H7 (cell line): ENCODE measurements at places on chromosomes 4 and X. TPM values are rescaled to one million over a fixed set of nuclear protein-coding genes. Genes with fewer than 3 reads are reported as not detected.

The SYNPO2 gene
- 0.38 and 0.41 TPM in 2 replicates for total RNA-seq

The GUF1 gene
- total RNA-seq = 21.9 and 30.4 TPM in 2 replicates

The NPY5R gene
- total RNA-seq = 0.15 and 0.83 TPM in 2 replicates

The FRMPD4 gene
- 2.2 and 2.6 TPM in 2 replicates for total RNA-seq

The OCRL gene
- total RNA-seq = 22.4 and 27.1 TPM in 2 replicates

The AFF2 gene
- 14.6 TPM in 2 replicates for total RNA-seq

The SUPT20HL1 gene
- total RNA-seq = not detected in 2 replicates

The MEPE gene
- not detected in 2 replicates for total RNA-seq

The UNC5C gene
- total RNA-seq = 0.41 and 0.45 TPM in 2 replicates

The MAGEE2 gene
- not detected in 2 replicates for total RNA-seq

DNA sequence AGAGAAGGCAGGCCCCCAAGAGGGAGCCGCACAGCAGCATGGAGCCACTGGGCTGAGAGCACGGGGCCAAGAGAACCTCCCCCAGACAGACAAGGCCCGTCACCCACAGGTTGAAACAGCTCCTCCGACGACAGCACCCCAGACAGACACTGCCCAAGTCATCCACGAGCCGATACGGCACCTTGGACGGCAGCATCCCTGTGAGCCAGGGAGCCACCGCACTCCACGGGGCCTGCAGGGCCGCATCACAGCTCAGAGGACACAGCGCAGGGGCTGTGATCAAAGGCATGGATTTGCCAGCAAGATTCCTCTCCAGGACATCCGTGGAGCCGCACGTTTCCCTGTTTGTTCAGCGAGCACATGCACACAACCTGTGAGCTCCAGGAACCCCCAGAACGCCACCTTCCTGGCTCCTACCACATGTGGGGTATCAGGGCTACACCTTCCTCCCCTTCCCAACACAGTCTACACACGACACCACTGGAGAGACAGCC, 3.9 kb downstream of the CTBP1 start:
- DNase-seq = peak; percentile 55

DNA sequence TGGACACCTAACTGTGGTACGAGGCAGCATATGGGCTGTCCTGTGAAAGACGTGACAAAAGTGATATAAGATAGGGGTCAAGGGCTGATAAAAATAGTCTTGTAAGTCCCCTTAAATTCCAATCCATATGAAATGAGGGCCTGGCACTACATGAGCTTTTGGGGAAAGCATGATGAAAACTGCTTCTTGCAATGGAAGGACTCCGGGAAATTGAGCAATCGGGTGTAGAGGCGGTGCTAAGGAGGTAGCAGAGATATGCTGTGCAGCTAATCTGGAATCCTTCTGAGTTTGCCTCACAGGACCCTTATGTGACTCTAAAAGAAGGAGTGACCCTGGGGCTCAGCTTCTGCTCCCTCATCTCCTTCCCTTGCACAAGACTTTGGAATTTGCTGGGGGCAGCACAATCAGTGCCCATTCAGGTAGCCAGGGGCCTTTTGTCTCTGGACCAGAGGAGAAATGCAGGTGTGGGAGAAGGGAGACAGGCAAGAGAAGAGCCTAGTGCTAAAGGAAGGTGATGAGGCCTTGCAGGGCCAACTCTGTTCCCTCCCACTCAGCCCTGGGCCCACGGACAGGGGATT, 12.8 kb downstream of the CLDN2 start:
- no peak for DNase-seq

DNA sequence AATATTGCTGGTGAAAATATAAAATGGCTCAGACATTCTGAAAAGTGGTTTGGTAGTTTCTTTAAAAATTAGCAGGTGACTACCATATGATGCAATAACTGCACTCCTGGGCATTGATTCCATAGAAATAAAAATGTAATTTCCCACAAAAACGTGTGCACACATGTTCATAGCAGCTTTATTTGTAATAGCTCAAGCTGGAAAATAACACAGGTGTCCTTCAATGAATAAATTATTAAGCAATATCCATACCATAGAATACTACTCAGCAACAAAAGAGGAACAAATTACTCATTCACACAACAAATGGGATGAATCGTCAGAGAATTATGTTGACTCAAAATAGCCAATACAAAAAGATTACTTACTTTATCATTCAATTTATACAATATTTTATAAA, 893.7 kb upstream of the SLIT2 start:
- DNase-seq = no peak

GRCh38 chr4:119209077-119209476, 3.4 kb upstream of the USP53 start:
- no peak for DNase-seq

GRCh38 chr4:57378766-57379165, 268.6 kb upstream of the IGFBP7 start:
- DNase-seq = no peak

GRCh38 chrX:148956352-148956751, 455.9 kb downstream of the AFF2 start:
- no peak for DNase-seq

DNA sequence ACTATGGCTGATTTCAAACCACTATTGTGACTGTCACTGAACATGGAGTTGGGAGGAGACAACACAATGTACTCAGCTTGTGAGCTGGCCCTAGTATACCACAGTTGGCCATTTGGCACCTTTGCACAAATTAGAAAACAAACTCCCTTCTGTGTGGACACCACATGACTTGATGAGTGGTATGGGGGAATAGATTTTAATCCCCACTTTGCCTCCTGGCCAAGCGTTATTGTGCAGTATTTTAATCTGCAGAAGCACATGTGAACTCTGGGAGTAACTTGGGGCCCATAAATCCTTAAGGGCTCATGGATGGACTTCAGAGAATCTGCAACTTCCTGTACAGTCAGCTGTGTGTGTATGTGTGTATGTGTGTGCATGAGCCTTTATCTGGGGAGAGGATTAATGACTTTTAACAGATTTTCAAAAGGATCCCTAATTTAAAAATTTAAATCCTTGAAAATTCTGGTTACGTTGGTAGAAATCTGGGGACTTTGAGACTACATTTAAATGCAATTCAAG, 105.0 kb upstream of the PAQR3 start:
- DNase-seq = no peak

- no peak for DNase-seq
Observed at GRCh38 chrX:117840645-117841044, 276.0 kb downstream of the KLHL13 start.

DNA sequence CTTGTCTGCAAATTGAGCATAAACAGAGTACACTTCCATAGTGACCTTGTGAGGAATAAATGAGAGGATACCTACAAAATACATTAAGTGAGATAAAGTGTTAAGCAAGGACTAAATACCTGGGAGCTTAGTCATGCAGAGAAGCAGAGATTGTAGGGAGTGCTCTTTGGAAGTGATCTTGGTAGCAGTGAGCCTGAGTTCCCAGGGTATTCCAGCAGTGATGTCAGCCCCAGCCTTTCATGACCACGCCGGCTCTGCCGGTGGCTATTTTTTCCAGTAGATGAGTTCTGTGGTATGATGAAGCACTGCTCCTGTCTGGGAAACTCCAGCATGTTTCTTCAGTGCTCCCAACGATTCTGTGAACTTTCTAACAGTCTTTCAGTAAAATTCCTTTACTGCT, 391.5 kb upstream of the IGFBP7 start:
- peak; percentile 1 for DNase-seq

- no peak for DNase-seq
Observed at GRCh38 chr4:32745351-32745750, 2025.2 kb downstream of the PCDH7 start.

DNA sequence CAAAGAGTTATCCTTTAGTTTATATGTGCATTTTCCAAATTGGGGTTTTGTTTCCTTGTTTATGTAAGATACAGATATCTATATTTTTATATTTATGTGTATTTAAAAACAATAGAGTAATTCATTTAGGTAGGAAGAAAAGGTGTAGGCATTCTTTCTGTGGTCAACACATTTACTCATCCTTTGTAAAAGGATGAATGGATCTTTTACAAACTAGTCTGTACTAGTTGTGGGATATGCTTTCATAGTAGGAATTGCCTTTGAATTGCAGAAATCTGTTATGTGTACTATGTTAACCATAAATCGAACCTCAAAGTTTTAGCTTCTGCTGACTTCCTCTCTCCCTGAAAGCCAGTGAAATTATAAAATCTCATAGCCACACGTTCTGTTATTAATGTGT, 128.5 kb downstream of the REPS2 start:
- no peak for DNase-seq

DNA sequence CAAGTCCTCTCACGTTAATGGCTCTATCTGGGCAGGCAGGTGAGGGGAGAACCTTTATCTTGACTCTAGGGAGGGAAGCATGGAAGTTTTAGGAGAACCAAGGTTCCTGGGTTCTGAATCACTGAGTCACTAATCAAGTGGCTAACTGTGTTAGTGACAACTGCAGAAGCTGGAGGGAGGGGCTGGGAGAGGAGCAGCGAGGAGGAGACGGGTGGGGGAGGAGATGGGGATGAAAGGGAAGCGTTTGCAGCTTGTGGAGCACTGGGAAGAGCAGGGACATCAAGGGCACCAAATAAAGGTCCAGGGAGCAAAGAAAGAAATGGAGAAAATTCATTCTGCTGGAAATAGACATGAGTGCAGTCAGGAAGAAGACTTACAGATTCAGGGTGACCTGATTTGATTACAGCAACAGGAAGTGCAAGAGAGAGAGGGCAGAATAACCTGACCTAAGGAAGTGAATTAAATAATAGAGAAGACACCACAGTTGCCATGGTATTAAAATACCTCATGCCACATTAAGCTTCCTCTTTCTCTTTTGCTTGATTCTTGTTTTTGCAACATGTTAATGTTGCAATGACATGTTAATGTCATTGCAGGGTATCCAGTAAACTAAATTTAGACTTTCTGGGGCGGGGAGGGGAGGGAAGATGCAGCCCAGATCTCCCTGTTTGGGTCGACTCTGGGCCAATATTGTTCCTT, 4.5 kb upstream of the SETD7 start:
- DNase-seq = peak; percentile 67
